ENCODE measurements at places on chromosomes 3 and 15.

DNA sequence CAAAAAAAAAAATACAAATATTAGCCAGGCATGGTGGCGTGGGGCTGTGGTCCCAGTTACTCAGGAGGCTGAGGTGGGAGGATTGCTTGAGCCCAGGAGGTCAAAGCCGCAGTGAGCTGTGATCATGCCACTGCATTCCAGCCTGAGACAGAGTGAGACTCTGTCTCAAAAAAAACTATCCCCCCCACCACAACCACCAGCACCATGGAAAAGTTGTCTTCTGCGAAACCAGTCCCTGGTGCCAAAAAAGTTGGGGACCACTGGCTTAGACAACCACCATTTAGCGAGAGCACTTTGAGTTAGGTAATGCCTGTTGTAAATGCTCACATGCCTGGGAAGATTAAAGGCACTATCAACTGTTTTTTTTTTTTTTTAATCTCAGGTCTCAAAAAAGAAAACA is 15.4 kb downstream of the ARHGAP31 start:
- no peak for DNase-seq

GRCh38 chr15:80565398-80565797 is 129.7 kb upstream of the ABHD17C start:
- DNase-seq: no peak

GRCh38 chr3:187063286-187064121 is 75.8 kb downstream of the RPL39L start:
- DNase-seq: no peak

GRCh38 chr3:182802413-182803390 is 9.4 kb downstream of the ATP11B start:
- DNase-seq: no peak

DNA sequence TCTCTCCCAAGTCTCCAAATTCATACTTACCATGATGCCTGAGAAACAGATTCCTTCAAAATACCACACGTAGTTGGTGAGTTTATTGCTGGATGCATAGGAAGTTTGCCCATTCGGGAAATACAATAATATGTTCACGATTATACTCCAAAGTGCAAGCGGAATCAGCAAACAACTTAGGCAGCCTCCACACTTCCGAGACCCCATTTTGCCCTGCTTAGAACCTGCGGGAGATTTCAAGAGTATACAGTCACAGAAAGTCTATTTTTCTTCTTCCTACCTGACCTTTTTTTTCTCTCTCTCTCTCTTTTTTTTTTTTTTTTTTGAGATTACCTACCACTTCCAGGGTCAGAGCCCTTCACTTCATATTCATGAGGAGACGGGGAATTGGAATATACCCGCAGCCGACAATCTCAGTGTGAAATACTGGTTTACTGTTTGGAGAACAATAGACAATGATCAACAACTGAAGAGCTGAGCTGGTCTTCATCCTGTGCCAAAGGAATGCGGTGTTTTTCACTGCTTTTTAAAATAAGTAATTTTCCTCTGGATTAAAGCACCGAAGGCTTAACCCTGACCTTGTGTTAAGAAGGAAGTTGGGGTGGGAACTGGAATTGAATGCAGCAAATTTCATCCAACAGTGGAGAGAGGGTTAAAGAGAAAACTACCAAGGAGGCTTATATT is at the start of gene TM4SF18:
Gene TM4SF18 (minus strand): TSS at position 461 of the 684 bp plus-strand sequence. CDS start 254 bp downstream, at position 207.
- no peak for DNase-seq

- DNase-seq: peak; percentile 49
Measured at GRCh38 chr3:170383567-170383966, 26.1 kb downstream of the SKIL start.

- peak; percentile 39 for DNase-seq
Measured at GRCh38 chr3:24160424-24161095, 215.5 kb downstream of the NR1D2 start.

- DNase-seq: peak; percentile 47
Measured at GRCh38 chr15:50024281-50024680, 94.8 kb downstream of the ATP8B4 start.

GRCh38 chr3:71226565-71227269 is 356.8 kb downstream of the FOXP1 start:
- DNase-seq: no peak

- DNase-seq: no peak
Measured at GRCh38 chr3:159301961-159302360, 500.1 kb downstream of the MFSD1 start.

DNA sequence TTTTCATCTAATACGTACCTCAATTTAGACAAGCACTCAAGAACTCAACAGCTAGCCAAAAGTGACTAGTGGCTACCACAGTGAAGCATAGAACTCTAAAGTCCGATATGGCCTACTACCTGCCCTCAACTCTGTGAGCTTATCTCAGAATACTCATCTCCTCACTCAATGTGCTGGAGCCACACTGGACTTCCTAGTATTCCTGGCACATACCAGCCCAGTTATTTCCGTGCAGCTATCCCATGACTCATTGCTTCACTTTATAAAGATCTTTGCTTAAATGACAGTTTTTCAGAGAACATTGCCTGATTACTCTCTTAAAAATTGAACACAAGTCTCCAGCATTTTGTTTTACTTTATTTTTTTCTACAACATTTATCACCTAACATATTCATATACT is 524.7 kb downstream of the PYDC2 start:
- no peak for DNase-seq

- peak; percentile 40 for DNase-seq
Measured at GRCh38 chr3:17678116-17678741, 64.2 kb downstream of the TBC1D5 start.

- peak; percentile 26 for DNase-seq
Measured at GRCh38 chr15:83475551-83475950, 28.4 kb downstream of the SH3GL3 start.

GRCh38 chr3:160257606-160258005 is 32.4 kb downstream of the C3orf80 start:
- DNase-seq: no peak

GRCh38 chr15:65862682-65863081 is 6.6 kb upstream of the RAB11A start:
- DNase-seq: peak; percentile 60

DNA sequence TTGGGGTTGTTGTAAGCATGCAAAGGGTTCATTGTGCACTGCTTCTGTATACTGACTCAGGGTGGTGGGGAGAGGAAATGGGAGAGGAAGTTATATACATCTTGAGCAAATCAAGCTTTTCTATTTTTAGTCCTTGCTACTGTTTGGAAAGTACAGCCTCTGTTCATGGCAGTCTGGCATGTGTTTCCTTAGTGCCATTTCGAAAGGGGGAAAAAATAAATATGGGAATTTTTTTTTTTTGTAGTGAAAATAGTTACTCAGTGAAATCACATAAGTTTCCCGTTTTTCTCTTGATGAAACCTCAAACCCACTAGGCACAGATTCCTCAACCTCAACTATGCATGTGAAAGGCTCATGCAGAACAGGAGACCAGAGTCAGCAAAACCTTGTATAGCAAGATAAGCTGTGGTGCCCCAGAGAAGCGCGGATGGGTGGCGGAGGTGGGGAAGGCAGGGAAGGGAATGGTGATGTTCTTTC is 353.3 kb downstream of the LPP start:
- DNase-seq: peak; percentile 73

DNA sequence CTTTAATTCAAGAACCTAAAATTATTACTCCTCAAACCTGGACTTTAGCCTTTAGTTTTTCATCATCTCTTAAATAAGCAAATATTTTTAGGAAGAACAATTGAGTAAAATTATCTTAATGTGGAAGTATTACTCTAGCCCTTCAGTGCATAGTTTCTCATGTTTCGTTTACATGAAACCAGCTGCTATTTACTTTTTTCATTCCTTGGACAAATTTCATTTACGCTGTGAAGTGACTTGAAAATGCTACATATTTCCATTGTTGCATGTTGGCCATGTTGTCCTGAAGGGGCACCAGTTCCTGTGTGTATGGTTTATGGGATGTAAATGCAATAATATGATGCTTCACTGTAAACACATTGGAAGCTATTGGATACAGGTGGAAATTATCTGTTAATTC is 49.9 kb downstream of the SLC25A26 start:
- DNase-seq: no peak

- DNase-seq: no peak
Measured at GRCh38 chr15:63040954-63041353, 1.6 kb upstream of the TPM1 start.

GRCh38 chr3:15055019-15055557 is 10.0 kb downstream of the MRPS25 start:
- DNase-seq: no peak

DNA sequence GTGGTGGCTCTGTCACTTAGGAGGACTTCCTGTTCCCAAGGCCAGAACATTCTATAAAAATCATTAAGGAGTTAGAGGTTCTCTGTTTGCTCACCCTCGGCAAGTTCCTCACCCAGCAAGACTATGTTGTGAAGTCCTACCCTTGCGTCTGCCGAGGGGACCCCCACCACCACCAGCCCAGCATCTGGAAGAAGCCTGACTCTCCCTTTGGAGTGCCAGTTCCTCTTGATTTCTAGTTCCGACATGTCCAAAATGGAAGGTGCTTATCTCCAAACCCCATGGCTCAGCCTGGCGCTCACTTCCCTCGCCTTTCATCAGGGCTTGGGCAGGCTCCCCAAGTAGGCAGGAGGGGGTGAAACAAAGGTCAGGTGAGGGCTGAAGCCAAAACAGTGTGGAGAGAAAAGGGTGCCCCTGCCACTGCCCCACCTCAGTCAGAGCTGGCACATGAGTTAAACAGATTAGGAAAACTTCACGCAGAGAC is 41.0 kb downstream of the BHLHE40 start:
- DNase-seq: no peak

- peak; percentile 46 for DNase-seq
Measured at GRCh38 chr15:48177383-48177765, 721 bp downstream of the MYEF2 start.

DNA sequence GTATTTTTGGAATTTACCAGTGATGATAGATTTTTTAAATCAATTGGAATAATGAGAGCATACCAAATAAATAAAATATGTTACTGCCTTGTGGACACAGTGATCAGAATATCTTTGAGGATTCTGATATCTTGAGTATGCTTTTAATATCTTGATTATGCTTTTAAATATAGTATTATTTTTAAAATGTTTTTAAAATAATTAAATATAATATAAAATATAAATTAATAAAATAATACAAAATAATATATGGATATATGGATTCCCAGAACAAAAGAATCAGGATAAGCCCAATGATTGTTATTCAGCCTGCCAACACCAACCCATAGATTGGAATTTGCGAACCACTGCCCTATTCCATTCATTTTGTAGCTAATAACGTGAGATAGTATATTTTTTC is 91.9 kb upstream of the MLF1 start:
- no peak for DNase-seq

DNA sequence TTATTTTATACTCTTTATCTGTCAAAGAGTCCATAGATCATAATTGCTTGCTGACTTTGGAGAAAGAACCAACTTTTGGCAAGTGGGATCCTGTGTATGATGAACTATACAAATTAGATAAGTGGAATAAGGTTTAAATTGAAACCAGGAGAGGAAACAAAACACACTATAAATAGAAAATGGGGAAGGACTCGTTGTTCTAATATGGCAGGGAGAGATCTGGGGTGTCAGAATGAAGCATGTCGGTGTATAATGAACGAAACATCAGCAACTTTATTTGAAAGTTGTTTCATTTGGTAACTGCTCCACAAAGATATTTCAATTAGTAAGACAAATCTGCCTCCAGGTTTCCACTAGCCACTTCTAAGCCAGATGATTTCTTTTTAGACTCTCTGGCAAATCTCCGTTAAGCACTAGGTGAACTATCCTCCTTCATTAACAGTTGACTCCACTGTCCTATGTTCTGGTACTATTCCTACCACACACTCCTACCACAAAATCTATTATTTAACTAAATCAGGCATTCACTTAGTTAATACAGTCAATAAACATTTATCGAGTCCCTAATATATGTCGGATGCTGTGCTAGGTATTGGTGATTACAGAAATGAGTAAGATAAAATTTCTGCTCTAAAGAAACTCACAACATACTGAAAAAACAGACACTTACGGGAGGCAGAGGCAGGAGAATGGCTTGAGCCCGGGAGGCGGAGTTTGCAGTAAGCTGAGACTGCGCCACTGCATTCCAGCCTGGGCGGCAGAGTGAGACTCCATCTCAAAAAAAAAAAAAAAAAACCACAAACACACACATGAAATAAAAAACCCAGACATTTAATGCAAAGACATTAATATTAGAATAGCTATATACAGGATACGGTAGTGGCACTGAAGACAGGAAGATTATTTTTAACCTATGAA is 20.1 kb downstream of the SLC15A2 start:
- DNase-seq: no peak

DNA sequence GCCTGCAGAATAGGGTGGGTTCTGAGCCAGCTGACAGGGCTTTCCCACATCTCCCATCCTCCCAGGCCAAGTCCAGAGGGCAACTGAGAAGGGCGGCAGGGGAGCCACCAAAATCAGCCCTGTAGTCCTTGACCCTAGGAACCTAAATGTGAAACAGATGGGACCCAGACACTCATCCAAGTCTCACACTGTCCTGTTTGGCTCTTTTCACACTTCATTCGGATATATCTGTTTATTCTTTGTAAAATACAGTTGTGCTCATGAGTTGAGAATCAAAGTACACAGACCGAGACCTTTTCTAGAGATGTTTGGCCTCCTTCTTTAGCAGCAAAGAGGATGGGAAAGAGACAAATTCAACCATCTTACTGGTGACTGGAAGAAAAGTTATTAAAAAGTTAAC is 348.4 kb downstream of the MECOM start:
- no peak for DNase-seq

- DNase-seq: peak; percentile 69
Measured at GRCh38 chr3:98577178-98577895, 16.1 kb downstream of the CPOX start.

GRCh38 chr3:65660000-65660598 is 378.6 kb downstream of the MAGI1 start:
- DNase-seq: no peak

DNA sequence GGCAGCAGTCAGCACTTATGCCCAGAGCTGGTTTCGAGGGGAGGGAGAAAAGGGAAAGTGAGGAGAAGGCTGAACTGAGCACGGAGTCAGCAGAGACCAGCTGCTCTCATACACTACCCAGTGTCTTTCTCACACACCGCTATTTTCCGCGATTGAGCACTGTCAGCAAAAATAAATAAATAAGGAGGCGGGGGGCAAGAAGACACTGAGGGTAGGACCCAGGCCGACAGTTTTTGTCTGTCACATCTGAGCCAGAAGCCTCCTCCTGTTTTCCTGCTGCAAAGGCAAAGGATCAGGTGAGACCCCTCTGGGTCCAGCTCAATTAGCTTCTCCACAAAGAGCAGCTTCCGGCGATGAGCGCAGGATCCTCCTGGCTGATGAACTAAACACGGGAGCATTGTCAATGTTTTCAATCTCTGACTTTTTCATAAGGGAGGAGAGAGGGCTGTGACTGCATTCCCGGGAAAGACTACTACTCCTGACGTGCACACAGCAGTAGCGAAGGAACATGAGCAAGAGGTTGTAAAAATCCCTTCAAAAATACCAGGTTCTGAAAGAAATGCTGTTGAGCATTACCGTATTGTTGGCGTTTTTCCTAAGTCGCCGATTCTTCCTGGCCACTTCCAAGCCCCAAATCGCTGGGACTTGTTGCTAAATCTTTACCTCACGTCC is 1.3 kb downstream of the FRMD5 start:
- peak; percentile 43 for DNase-seq

All from AG20443 (cell line).